ENCODE measurements at places on chromosomes 4 and X. TPM values are rescaled to one million over a fixed set of nuclear protein-coding genes. Genes with fewer than 3 reads are reported as not detected.

CT83 gene
- total RNA-seq, result not detected

CYBB gene
- not detected for total RNA-seq

TMEM35A gene
- total RNA-seq, result not detected

GRCh38 chrX:48897157-48897624 lies 377 bp downstream of the TIMM17B start:
- peak; percentile 85 for DNase-seq

GRCh38 chr4:154416190-154416547 lies 75.4 kb downstream of the DCHS2 start:
- peak; percentile 1 for DNase-seq

GDPD2 gene
- not detected for total RNA-seq

DNA sequence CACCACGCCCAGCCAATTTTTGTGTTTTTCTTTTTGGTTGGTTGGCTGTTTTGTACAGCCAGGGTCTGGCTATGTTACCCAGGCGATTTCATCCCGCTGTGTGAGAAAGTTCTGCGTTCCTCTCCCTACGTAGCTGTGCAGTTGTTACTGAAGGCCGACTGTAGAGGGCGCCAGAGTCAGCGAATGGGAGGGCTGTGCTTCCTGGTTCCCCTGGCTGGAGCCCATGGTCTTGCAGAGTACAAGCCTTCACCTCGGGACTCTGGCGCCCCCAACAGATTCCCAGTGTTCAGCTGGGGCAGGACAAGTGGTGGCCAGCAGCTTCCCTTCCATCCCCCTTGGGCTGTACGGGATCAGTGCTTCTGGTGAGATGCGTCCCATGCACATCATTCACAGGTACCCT lies 5.6 kb upstream of the CT45A1 start:
- DNase-seq, result peak; percentile 16

DNA sequence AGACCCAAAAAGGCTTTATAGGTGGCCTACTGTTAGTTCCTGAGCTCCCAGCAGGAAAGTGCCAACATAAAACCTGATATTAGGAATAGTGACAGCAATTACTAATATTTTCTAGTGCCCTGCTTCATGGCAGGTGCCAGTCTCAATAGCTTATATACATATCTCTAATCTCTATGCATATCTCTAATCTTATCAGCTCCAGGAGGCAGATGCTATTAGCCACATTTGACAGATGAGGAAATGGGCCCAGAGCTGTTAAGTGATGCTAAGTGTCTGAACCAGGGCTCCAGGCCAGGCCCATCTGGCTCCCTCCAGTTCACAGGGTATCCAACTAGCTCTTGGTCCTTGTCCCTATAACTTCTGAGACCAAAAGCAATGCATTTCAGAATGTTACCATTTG lies 142.5 kb downstream of the CHIC2 start:
- no peak for DNase-seq

LRBA gene
- total RNA-seq, result 12.5 TPM

FRG2 gene
- total RNA-seq, result 0.96 TPM

CTAG2 gene
- not detected for total RNA-seq

DNA sequence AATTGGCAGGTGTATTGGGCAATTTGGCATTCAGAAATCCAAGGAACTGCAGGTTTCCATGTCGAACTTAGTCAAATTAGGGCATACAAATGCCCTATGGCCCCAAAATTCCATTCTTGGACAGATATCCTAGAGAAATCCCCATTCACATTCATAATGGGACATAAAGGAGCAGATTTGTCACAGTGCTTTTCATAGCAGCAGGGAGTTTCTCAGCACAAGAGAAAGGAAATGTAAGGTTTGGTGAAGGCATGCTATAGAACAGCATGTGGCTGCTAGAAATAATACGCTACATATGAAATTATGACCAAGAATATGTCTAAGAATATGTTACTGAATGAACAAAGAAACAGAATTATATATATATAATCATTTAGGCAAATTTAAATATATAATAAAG lies 437.5 kb upstream of the BOD1L1 start:
- DNase-seq, result no peak

ERAS gene
- total RNA-seq, result not detected

- DNase-seq, result no peak
Observed at GRCh38 chr4:107692202-107692601, 27.8 kb downstream of the PAPSS1 start.

GRCh38 chr4:1834047-1834775 lies 21.7 kb downstream of the LETM1 start:
- DNase-seq, result no peak

RNF128 gene
- total RNA-seq, result 5.5 TPM

GRCh38 chr4:10690185-10690907 lies 5.8 kb upstream of the CLNK start:
- DNase-seq, result no peak

DNA sequence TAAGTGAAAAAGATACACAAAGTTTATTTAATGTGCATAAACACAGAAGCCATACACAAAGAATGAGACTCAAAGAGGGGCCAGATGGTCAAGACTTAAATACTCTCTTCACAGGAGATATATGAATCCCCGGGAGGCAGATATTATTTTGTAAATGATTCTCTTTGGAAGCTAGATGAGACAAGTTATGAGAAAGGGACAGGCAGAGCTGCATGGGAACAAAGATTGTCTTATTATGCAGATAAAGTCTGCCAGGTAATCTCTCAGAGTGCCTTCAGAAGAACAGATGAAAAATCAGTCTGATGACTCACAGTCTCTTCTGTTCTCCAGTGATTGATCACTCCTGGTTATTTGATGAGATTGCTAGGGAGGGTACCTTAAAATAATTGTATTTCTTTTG lies 89.0 kb downstream of the NAF1 start:
- no peak for DNase-seq

DNA sequence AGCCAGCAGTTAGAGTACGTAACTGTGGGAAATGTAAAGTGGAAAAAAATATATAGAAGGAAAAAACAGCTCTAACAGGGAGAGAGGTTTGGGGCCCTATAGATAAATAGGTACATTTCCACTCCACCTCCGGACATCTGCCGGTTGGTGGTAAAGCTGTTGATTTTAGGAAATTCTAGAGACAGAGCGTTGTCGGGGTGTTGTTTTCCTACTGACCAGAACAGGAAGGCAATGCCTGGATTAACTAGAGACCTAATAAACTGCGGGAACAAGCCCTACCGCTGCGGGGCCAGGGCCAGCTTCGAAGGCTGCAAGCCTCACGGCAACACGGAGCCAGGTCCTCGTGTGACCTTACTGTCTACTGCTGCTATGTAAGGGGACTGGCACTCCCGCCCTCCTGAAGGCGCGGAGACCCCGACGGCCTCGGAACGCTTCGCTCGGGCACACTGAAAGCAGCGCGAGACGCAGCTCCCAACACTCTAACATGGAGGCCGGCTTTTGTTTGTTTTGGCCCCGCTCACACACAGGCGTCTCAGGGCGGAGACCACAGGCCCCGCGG lies 702 bp upstream of the CDKN2AIP start:
- no peak for DNase-seq

GC gene
- not detected for total RNA-seq

GRCh38 chr4:165668694-165669093 lies 204.3 kb upstream of the TLL1 start:
- no peak for DNase-seq

- DNase-seq, result no peak
Observed at GRCh38 chr4:72666910-72667309, 97.9 kb upstream of the ADAMTS3 start.

IL9R gene
- 0.12 TPM for total RNA-seq

- peak; percentile 9 for DNase-seq
Observed at GRCh38 chr4:118180776-118181175, 146.5 kb downstream of the NDST3 start.

DNA sequence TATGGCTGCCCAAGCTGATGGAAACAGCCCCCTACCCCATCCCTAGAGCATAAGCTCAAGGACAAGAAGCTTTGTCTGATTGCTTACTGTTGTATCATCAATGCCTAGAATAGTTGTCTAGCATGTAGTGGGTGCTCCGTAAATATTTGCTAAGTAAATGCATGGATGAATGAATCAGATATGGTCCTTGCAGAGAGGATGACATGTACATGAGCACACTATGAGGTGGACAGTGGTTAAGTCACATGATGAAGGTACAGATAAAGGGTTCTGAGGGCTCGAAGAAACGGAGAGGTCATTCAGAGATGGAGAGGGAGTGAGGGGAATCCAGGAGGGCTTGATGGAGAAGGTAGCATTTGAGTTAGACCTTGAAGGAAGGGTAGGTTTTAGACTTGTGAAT lies 214.2 kb downstream of the RBMX2 start:
- no peak for DNase-seq

- DNase-seq, result peak; percentile 36
Observed at GRCh38 chr4:185396724-185397385, at the start of gene ANKRD37. Gene ANKRD37 (plus strand): TSS chr4:185396841. CDS start chr4:185396924, 83 bp downstream.

DNA sequence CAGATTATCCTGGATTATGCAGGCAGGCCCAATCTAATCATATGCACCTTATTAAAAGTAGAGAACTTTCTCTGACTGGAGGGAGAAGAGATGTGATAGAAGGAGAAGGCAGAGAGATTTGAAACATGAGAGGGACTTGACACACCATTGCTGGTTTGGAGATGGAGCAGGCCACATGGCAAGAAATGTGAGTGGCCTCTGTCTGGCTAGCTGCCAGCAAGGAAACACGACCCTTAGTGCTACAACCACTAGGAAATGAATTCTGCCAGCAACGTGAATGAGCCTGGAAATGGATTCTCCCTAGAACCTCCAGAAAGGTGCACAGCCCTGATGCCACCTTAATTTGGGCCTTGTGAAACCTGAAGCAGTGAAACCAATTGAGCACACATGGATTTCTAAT lies 79.5 kb upstream of the MBNL3 start:
- no peak for DNase-seq

DNA sequence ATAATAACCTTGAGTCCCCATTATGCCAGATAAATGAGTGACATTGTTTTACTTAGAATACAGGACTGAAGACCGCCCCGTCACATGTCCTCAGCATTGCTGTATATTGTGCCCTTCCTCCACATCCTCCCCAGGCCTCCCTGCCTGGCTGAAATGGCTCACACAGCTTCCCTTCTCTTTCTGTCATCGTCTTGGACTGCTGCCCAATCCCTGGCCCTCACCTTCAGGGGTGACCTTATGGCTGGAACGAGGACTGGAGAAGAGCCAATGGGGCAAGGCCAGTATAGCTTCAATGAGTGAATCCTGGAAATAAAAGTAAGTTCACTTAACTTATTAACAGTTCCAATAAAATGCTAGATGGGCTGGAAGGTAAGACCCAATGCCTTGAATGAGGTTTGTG lies 2.7 kb downstream of the KCNE5 start:
- no peak for DNase-seq

WDR17 gene
- 0.98 TPM for total RNA-seq

DNA sequence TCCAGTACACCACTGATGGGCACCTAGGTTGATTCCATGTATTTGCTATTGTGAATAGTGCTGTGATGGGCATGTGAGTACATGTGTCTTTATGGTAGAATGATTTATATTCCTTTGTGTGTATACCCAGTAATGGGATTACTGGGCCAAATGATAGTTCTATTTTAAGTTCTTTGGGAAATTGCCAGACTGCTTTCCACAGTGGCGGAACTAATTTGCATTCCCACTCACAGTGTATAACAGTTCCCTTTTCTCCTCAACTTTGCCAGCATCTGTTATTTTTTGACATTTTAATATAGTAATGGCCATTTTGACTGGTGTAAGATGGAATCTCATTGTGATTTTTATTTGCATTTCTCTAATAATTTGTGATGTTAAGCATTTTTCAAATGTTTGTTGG lies 25.9 kb downstream of the CC2D2A start:
- peak; percentile 42 for DNase-seq

- no peak for DNase-seq
Observed at GRCh38 chrX:72641611-72642010, 69.0 kb upstream of the HDAC8 start.

DNA sequence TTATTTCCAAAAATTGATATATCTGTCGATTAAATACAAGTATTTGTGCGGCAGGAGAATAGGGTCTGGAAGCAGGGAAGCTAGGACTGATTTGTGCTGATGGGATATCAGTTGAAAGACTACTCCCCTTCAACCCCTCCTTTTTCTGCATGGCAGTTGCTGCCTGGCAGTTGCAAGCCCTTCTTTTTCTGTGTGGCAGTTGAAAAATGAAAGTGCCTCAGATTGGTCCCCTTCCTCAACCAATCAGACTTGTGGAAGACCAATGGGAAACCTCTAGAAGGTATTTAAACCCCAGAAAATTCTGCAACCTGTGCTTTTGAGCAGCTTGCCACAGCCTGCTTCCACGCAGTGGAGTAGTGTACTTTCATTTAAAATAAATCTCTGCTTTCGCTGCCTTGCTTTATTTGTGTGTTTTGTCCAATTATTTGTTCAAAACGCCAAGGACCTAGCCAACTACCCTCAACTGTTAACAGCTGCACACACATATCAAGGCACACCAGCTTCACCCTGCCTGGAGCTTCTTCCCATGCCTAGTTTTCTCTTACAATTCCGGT lies 1.5 kb upstream of the TMA16 start:
- peak; percentile 52 for DNase-seq

GRCh38 chr4:53119680-53120079 lies 246.2 kb downstream of the SCFD2 start:
- peak; percentile 72 for DNase-seq

CLTRN gene
- 0.20 TPM for total RNA-seq

GRCh38 chr4:183554878-183555585 lies 50.2 kb downstream of the ING2 start:
- no peak for DNase-seq

SLC4A4 gene
- total RNA-seq, result under 0.01 TPM
